ENCODE measurements at places on chromosomes 16 and 17. TPM values are rescaled to one million over a fixed set of nuclear protein-coding genes. Genes with fewer than 3 reads are reported as not detected.

TLK2 gene
- total RNA-seq = 30.7 TPM

ABI3 gene
- 19.7 TPM for total RNA-seq

TMEM204 gene
- 15.5 TPM for total RNA-seq

SBK1 gene
- total RNA-seq = 2.9 TPM

PVALEF gene
- total RNA-seq = not detected

INCA1 gene
- total RNA-seq = 0.40 TPM

KRTAP2-3 gene
- not detected for total RNA-seq

BCL6B gene
- total RNA-seq = 0.53 TPM

MYH10 gene
- total RNA-seq = 15.6 TPM

HOXB2 gene
- 13.3 TPM for total RNA-seq

MYH1 gene
- not detected for total RNA-seq

FBXO39 gene
- not detected for total RNA-seq

Data from activated CD4-positive, alpha-beta memory T cell treated with anti-CD3 and anti-CD28 coated beads for 36 hours (primary cell).